NCI-H1694 treated with DMSO at 0.1 percent for 48 hours (cell line): ENCODE measurements at places on chromosomes 7 and 10.

DNA sequence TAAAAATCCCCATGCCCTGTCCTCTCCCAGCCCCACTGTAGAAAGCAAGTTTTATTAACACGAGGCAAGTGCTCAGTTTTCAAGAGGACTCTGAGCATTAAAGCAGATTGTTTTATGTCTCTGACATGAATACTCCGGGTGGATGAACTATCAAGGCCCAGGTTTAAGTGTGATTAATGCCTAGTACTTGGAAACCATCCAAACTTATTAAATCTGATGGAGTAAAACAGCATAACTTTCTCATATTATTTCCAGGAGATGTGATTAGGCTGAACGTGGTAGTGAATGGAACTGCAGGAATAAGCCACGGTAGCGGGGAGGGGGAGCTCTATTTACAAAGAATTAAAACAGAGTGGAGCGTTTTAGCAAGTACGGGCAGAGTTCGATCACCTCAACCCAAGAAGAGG, 144.2 kb upstream of the RNF32 start:
- no peak for DNase-seq

DNA sequence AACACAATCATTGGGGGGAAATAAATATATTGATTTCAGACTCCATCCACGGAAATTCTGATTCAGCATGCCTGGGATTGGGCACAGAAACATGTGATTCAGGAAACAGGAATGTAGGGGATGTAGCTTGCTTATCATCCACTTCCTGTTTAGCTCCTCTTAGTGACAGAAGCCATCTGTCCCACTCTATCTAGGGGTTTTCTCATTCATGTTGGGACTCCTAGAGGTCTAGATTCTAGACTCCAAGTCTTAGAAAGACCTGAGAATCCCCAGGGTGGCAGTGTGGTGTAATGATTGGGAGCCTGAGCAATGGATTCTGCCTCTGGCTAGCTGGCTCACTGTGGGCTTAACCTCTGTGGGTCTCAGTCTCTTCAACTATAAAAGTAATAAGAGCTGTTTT, 67.9 kb downstream of the CDK1 start:
- no peak for DNase-seq

DNA sequence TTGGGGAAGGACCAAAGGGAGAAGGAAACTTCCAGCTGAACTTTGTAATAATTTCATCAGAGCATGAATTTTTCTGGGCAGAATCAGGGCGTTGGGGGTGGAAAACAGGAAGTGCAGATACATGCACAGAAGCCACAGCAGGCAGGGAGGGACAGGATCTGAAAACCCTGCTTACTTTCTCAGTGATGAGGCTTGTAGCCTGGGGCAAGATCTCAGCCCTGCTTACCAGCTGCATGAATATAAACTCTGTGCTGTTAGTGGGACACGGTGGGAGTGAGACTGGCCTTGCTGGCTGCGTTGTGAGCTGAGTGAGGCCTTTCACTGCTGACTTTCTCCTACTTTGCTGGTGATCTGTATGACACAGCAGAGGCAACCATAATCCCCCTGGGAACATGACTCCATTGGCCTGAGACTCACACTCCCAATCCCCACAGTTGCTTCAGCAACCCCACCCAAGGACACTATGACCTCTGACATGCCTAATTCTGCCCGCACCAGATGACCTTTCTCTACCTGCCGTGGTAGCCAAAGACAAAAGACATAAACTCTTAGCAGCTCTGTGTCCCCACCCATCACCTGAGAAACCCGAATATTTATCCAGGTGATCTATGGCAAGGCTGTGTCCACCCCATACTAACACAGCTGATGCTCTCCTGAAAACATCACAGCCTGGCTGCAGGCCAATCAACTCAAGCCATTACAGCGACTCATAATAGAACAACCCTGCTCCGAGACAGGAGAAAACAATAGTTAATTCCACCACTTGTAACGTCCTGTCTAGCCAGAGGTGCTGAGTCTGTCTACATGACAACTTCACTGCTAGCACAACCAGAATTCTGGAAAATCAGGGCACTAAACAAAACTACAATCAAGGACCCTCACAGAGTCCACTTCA, 190.7 kb upstream of the CHRM2 start:
- DNase-seq: no peak

GRCh38 chr7:101308245-101309085, 13.1 kb downstream of the IFT22 start:
- no peak for DNase-seq

- no peak for DNase-seq
Measured at GRCh38 chr10:43069579-43069978, 7.3 kb upstream of the RET start.

DNA sequence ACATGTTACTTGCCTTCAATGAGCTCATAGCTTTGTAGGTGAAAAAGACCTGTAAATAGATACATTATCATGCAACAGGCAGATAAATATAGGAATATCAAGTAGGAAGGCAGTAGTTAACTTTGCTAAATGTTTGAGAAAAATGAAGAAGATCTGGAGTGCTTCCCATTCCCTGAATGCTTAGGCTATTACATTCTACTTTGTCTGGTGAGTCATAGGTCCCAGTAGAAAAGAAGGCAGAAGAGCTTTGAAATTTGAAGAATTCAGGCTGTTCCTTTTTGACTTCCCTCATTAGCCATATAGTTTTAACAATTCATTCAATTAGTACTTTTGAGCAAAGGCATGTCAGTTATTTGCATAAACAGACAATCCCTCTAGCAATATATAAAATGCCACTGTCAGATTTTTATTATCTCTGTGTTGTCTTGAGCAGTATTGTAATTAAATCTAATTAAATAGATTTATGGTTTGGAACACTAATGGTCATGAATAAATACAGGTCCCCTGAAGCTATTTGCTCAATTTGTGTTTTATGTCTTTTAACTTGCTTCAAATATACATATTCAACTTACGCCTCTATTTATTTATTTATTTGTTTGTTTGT, 875.0 kb downstream of the REEP3 start:
- DNase-seq: no peak

DNA sequence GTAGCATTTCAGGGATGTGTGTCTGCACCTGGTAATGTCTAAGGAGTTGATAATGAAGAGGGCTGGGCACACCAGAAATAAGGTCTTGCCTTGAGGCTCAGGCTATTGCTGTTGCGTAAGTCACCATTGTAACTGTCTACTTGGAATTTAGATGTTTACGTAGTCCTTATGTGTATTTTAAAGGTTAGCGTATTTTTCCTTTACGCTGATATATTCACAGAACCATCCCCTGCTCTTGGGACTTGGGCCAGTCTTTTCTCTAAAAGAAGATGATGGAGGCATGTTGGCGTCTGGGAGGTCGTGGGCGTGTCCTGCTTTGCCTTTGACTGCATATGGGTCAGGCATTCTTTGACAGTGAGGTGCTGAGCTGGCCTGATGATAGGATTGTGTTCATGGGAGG, 14.7 kb downstream of the WDR37 start:
- DNase-seq: no peak

DNA sequence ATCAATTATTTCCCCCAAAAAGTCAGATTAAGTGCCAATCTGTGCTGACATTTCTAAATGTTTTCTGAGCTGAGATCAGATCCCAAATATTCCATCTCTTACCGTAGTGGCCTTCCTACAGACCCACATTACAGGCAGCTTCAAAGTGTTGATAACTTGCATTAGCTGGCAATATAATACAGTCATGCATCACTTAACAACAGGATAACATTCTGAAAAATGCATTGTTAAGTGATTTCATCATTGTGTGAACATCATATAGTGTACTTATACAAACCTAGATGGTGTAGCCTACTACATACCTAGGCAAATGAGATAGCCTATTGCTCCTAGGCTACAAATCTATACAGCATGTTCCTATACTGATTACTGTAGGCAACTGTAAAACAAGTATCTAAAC, 22.4 kb downstream of the SLC25A13 start:
- no peak for DNase-seq

GRCh38 chr10:102712089-102712488, 2.1 kb downstream of the ARL3 start:
- DNase-seq: no peak

DNA sequence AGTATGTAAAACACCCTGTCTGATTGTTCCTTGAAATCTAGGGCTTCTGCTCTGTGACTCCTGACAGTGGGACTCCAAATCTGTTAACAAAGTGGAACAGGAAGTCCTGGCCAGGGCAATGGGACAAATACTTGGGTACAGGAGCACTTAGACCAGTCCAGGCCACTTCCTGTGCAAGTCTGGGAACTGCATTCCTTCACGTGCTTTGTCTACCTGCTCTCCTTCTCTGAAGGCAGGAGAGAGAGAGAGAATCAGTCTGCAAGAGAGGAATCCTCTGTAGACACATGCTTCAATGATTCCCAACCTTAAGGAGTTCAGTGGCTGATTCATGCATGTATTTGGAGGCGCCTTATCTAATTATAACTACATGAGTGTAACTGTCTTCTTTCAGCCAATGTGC, 530.2 kb downstream of the GATA3 start:
- DNase-seq: no peak

- DNase-seq: no peak
Measured at GRCh38 chr7:25964483-25964991, 187.5 kb upstream of the NFE2L3 start.

- DNase-seq: no peak
Measured at GRCh38 chr10:86596266-86596665, 58.1 kb upstream of the OPN4 start.

GRCh38 chr7:90777465-90777864, 181.3 kb downstream of the CDK14 start:
- DNase-seq: no peak

DNA sequence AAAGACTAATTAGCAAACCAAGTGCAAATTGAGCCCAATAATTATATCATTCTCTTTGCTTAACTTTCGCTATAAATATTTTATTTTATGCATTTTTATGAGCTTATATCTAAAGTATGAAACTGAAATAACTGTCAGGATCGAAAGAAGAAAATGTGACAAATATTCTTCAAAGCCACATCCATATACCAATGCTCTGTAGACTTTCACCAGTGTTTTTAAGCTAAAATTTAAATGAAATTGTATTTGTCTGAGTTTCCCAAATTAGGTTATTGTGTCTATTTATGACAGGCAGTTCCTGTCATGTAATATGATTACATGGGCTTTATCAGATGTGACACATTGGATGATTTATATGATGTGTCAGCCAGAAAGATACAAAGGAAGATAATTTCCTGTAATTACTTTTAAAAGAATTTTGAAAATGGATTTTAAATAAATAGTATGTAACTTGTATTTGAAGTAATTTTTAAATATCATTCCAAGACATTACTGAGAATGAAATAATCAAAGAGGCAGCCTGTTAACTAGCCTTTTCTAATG, 317.9 kb upstream of the KLF6 start:
- no peak for DNase-seq

GRCh38 chr7:40674316-40674715, 539.5 kb downstream of the SUGCT start:
- no peak for DNase-seq

DNA sequence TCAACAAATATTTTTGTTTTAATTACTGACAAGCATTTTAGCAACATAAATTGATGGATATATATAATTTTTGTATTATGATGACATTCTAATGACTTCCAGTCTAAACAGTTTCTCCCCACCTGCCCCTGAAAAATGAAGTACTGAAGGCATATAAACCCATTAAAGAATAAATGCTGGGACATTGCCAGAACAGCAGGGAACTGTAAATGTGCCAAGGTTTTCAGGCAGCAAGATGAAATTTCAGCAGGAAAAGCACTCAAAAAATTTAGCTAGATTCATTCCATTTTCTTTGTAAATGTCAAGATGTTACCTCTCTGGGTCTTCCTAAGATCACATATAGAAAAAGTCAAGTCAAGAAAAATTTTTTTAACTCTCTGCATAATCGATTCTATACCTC, 11.0 kb upstream of the TLL2 start:
- DNase-seq: peak; percentile 25
